ENCODE measurements at places on chromosomes 2 and 18.

GRCh38 chr2:190766174-190766572 lies 114.4 kb upstream of the GLS start:
- no peak for DNase-seq

- no peak for DNase-seq
These were observed 392.5 kb downstream of the FIGN start for GRCh38 chr2:163343316-163343715.

- DNase-seq, result no peak
These were observed 21.6 kb downstream of the TSN start for GRCh38 chr2:121776885-121777698.

GRCh38 chr2:84954329-84954728 lies 16.6 kb upstream of the KCMF1 start:
- no peak for DNase-seq

Data from activated T-cell treated with anti-CD3 and anti-CD28 coated beads for 24 hours (primary cell).